ENCODE measurements at places on chromosomes 4 and X.

- DNase-seq, result no peak
Observed at GRCh38 chr4:113815826-113816225, 54.3 kb upstream of the CAMK2D start.

- no peak for DNase-seq
Observed at GRCh38 chr4:175970072-175970471, 95.6 kb upstream of the WDR17 start.

GRCh38 chr4:102444752-102445151 lies 56.4 kb upstream of the NFKB1 start:
- no peak for DNase-seq

GRCh38 chr4:8016527-8016926 lies 76.9 kb upstream of the AFAP1 start:
- no peak for DNase-seq

GRCh38 chr4:14943749-14944148 lies 58.5 kb upstream of the CPEB2 start:
- no peak for DNase-seq

Data from B cell (primary cell).